ENCODE measurements at places on chromosomes 2 and 18.
A peak's percentile ranks its signal among the peaks of the same experiment; 100 is the strongest.

GRCh38 chr2:159118115-159118858 is 149.8 kb downstream of the TANC1 start:
- peak; percentile 83 for DNase-seq

DNA sequence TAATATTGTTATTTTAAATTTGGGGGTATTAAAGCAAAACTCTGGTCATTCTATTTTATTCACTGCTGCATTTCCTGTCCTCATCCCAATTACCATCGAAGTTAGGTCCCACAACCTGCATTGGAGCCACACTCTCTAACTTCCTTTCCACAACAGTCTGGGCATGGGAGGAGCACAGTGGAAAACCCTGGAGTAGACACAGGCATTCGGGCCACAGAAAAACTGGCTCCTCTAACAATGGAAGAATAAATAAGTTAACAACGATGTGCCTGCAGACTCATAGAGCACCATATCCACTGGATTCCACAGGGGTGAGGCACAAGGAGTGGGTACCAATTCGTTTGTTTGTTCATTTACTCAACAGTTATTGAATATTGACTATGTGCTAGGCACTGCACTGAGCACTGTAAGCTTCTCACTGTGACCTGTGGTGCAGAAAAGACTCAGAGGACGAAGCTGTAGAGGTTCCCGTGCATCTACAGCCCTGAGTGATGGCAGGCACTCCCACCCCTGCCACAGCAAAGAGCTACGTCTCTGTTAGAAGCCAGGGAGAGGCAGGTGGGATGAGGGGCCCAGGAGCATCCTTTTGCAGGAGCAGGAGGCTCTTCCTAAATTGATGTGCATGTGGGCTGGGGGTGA is 154.2 kb upstream of the PGAP1 start:
- DNase-seq, result no peak

GRCh38 chr2:20186078-20186854 is 38.7 kb downstream of the SDC1 start:
- peak; percentile 63 for DNase-seq

DNA sequence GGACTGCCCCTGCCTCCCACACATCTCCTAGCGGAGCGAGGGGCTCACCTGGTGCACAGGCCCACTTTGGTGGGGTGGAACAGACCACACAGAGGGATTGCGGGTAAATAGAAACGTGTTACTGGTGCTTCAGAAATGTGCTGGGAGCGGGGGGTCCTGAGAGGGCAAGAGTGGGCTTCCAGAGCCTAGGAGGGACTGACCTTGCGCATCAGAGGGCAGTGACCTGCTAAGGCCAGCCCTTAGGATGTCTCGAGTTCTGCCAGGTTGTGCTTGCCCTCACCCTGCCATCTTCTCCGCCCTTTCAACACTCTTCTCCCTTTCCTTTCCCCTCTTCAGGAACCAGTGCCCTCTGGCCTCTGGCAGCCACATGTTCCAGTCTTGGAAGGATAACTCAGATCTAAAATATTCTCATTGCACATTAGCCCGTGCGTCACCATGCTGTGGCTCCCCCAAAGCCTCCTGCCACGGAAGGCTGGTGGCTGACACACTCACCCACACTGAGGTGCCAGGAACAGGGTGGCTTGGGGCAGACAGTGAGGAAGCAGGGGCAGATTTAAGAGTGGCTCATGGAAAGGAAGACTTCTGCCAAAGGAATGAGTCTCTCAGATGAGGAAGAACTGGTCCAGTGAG is 89.6 kb downstream of the MCFD2 start:
- DNase-seq, result no peak

DNA sequence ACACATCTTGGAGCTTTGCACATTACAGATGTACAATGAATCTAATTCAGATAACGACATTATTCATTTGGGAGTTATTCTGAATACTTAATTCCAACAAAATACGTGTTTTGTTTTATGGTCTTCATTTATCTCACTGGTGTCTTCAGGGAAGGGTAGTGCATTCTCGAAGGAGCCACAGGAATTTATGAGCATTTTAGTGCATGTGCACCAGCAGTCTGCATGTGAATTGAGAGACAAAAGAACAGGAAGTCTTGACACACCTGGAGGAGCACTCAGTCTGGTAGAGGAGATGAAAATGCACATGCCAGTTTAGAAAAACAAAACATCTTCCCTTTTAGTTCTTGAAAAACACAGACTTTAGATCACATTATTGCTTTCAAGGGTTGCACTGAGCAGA is 228.7 kb downstream of the LRATD1 start:
- DNase-seq, result no peak

GRCh38 chr18:9146224-9146623 is 9.6 kb downstream of the ANKRD12 start:
- DNase-seq, result no peak

DNA sequence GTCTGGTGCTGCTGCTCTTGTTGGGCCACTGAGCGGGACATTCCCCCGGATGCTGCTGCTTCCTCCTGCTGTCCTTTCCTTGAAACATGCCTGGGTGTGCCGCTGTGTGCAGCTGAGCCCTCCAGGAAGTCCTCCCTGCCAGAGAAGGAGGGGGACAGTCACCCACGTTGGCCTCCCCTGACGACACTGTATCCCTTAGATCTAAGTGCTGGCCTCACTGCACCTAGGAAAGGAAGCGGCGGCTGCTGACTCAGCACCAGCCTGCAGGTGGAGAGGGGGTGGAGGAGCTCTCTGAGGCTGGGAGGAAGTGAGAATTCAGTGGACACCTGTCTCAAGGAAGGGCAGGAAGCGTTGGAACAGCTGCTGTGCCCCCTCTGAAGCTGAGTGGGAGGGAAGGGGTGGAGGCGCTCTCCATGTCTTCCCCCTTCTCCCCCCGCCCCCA is 239.8 kb downstream of the HAUS1 start:
- no peak for DNase-seq

GRCh38 chr2:109182426-109182825 is 53.4 kb downstream of the SH3RF3 start:
- DNase-seq, result no peak

- DNase-seq, result no peak
These were observed 120.2 kb downstream of the INHBB start for GRCh38 chr2:120465989-120466703.

GRCh38 chr18:37364237-37364636 is 201.4 kb downstream of the CELF4 start:
- no peak for DNase-seq

- no peak for DNase-seq
These were observed 25.0 kb downstream of the SPP2 start for GRCh38 chr2:234075518-234075915.

GRCh38 chr18:36284268-36284667 is 13.2 kb upstream of the FHOD3 start:
- no peak for DNase-seq

DNA sequence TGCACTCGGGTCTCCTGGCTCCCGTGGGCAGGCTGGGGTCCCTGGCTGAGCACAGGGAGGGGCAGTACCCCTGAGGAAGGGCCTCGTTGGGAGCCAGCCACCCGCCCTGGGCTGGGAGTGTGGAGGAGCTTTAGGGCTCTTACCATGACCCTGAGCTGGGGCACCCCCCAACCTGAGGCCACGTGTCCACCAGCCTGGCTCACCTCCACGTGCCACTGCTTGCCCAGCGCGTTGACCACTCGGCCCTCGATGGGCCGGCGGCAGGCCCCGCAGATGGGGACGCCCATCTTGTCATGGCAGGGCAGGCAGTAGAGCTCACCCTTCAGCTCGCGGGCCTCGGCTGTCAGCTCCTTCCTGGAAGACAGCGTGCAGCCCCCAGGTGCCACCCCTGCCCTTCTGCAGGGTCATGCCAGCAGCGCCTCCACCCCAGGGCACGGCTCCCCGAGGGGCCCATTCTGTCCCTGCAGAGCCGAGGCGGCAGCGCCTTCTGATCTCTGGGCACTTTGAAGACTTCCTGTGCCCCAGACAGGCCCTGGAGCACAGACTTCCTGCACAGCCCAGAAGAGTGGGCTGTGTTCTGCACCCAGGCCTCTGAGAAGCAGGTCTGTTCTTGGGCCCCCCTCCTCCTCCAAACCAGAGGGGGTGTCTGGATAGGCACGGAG is 4.0 kb upstream of the GPR17 start:
- DNase-seq, result no peak

GRCh38 chr2:105782123-105782522 is 37.4 kb downstream of the NCK2 start:
- no peak for DNase-seq

GRCh38 chr18:79424880-79425568 is 29.3 kb downstream of the NFATC1 start:
- DNase-seq, result no peak

GRCh38 chr18:77115192-77115953 is 17.2 kb downstream of the MBP start:
- peak; percentile 16 for DNase-seq

GRCh38 chr2:84716564-84716963 is 164.3 kb downstream of the TRABD2A start:
- no peak for DNase-seq

GRCh38 chr2:127910415-127910814 is 24.7 kb upstream of the AMMECR1L start:
- DNase-seq, result no peak

GRCh38 chr2:235105821-235106359 is 154.1 kb downstream of the SH3BP4 start:
- DNase-seq, result peak; percentile 61

DNA sequence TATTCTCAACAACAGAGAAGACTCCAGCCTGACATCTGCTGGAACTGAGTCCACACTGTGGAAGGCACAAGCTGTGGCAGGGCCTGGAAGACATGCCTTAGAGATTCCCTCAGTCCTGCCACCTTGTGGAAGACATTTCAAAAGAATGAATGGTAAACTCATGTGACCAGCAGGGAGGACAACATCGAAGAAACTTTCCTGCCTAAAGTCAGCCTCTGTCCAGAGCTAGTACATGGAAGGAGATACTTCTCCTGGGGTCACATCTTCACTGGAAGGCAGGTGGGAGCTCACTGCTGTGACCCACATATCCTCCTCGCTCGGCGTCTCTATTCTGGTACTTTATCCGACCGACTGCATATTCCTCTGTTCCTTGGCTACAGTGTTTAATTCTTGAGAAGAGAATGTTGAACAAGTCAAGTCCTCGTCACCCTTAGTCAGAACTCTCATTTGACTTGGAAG is 59.5 kb downstream of the PUM2 start:
- peak; percentile 65 for DNase-seq

- peak; percentile 39 for DNase-seq
These were observed 169.6 kb downstream of the KCNS3 start for GRCh38 chr2:18047896-18048657.

GRCh38 chr2:240637116-240637900 is 12.0 kb downstream of the GPR35 start:
- no peak for DNase-seq

- no peak for DNase-seq
These were observed 82.4 kb upstream of the PDE1A start for GRCh38 chr2:182509216-182509615.

- DNase-seq, result peak; percentile 20
These were observed 8.1 kb downstream of the EMILIN2 start for GRCh38 chr18:2854875-2855274.

DNA sequence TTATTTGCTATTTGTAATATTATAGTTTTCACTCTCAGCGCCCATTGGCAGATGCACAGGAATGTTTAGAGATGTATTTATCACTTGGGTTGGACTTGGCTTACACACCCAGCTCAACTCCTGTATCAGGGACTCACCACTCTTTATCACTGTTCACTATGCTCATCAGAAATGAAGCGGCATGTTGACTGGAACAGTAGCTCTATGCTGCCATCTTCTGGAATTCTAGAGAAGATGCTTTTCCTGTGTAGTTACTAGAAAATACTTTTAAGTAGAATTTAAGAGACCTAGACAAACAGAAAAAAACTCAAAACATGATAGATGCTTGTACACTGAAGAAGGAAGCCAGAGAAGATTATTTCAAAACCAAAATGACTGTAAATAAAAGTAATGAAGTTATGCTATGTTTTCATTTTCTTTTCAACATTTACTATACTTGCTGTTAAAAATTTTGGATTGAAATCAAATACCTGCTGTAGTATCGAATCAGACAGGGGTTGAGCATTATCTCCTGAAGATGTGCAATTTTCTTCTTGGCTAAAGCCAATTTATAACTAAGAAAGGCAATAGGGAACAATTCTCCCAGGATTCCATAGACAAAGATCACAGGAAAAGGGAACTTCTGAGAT is 47.4 kb upstream of the NXPH2 start:
- no peak for DNase-seq

- no peak for DNase-seq
These were observed 118.4 kb upstream of the RMP24 start for GRCh38 chr18:35854095-35854494.

GRCh38 chr18:21196426-21196825 is 45.6 kb upstream of the GREB1L start:
- DNase-seq, result no peak

GRCh38 chr2:120670371-120670770 is 65.3 kb upstream of the GLI2 start:
- DNase-seq, result no peak

DNA sequence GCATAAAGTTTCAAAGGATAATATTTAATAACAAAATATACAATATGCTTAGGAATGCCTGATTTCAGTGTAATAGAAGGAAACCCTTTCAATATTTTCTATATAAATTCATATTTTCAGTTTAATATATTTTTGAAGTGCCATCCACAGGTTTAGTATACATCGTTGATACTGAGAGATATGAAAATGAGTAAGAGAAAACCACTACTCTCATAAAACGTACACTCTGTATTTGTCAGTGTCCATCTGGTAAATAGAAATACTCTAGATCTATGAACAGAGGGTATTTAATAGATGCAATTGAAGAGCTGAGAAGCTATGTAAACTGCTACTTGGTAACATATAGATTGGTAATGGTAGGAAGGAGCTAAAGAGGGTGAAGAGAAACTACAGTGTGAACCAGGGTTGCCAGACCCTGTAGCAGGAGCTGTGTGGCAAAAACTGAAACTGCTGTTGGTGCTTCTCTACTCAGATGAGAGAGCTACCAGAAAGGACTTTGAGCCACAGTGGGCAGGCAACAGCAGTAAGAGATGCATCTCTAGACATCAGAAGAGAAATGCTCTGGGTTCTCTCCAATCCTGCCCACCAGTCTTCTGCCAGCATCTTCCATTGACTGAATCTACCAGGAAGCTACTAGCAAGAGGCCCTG is 187.4 kb downstream of the CCDC102B start:
- DNase-seq, result no peak

- no peak for DNase-seq
These were observed 58.7 kb downstream of the ASXL2 start for GRCh38 chr2:25819597-25820039.

DNA sequence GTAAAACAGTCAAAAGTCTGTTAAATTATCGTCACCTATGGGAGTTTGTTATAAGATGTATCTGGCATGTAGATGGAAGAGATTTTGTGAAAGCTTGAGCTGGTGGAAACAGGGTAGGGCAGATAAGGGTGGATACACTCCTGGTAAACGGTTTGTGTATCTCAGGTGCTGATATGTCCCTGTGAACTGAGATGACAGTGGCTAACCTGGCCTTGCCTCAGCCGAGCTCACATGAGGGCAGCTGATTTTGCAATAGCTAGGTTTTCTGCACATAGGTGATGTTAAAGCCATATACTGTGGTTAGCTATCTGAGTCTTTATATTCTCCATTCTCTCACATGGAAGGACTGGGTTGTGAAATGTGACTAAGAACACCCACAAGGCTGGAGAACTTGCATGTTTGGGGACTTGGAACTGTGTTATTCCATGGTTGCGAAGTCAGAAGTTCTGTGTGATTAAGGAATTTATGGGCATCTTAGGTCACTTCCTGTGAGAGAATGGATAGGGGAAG is 205.1 kb downstream of the TPGS2 start:
- no peak for DNase-seq

GRCh38 chr2:80852808-80853139 is 548.2 kb upstream of the LRRTM1 start:
- no peak for DNase-seq
